ENCODE measurements at places on chromosomes 2 and 18. TPM values are rescaled to one million over a fixed set of nuclear protein-coding genes. Genes with fewer than 3 reads are reported as not detected.

SERPINB3 gene
- polyA plus RNA-seq = 0.11 TPM

APLF gene
- 1.9 TPM for polyA plus RNA-seq

FHL2 gene
- 31.7 TPM for polyA plus RNA-seq

SLC40A1 gene
- 124 TPM for polyA plus RNA-seq

FAM117B gene
- polyA plus RNA-seq = 18.4 TPM

STPG4 gene
- 0.11 TPM for polyA plus RNA-seq

SLC30A3 gene
- polyA plus RNA-seq = 8.7 TPM

TUBB8B gene
- 0.42 TPM for polyA plus RNA-seq

RFTN2 gene
- 36.6 TPM for polyA plus RNA-seq

DNA sequence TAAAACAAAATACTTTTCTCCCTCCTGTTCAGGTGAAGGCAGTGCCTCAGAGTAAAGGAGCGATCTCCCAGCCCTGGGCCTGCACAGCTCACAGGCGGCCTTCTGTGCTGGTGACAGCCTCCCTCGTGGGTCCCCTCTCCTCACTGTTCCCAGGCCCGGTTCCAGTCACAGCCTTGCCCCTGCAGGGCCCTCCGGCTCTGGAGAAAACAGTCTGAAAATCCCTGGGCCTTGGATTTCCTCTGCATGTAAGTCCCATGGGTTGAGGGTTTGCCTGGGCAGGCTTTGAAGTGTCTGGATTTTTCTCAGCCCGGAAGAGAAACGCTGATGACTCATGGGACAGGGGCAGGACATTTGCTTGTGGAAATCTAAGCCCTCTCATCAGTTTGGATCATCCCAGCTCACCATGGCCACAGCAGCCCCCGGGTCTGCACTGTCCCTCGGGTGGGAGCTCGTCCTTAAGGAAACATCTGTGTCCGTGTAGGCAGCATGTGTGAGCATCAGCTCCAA, 186.1 kb upstream of the RAB12 start:
- no peak for DNase-seq

DNA sequence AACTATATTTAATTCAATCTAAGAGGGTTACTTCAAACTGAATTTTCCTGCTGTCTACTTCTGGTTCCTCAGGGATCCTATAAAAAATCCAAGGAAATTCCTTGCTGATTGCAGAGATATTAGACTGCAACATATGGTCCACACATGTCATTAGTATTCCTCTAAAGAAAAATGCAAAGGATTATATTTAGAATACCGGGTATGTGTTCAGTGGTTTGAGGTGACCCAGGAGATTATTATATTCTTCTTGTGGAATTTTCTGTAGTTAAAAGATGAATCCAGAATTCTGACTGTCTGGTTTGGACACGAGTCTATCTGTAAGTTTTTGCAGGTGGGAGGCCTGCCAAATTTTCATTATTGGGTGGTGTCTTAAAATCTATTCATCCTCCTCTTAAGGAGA, 18.2 kb downstream of the HOXD1 start:
- DNase-seq = no peak

GRCh38 chr2:233974530-233975071, 57.4 kb downstream of the TRPM8 start:
- DNase-seq = no peak

DNA sequence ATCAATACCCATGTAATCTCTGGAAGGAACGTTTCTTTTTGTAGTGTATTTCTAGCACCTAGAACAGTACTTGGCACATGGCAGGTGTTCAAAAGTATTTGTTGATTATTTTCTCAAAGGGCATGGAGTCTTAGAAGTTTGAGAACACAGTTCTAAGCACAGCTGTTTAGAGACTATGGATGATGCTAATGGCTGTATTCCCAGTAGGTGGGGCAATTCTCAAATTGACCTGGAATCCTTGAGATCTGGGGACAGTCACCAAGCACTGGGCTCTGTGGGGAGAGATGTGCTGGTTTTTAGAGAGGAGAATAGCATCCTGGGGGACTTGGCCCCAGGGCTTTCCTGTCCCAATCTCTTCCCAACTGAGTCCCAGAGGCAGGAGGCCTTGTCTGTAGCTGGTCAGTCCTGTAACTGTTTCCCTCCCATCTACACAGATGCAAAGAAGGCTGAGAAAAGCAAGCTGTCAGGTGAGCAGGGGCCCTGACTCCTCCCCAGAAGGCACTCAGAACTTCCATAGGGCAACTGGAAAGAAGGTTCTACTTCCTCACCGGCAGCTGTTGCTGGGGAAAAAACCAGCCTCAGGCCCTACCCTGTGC, 17.5 kb upstream of the IL36G start:
- DNase-seq = no peak

GRCh38 chr2:224416656-224417360, 14.9 kb upstream of the FAM124B start:
- DNase-seq = no peak

DNA sequence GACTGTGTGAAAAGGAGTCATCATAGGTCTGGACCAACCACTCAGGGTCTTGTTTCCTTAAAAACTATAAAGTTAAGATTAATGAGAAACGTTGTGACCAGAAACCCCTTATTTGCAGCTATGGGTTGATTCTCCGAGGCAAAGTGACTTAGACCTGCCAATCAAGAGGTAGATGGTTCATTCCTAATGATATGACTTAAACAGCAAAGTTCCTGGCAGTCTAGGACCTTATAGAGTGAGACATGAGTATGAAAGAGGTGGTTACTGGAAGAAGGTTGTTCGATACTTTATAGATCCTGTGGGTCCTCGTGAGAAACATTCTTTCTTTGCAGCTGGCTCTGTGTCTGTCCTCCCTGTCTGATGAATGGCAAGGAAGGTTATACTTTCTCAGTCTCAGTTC, 8.0 kb downstream of the SFXN5 start:
- DNase-seq = no peak

DNA sequence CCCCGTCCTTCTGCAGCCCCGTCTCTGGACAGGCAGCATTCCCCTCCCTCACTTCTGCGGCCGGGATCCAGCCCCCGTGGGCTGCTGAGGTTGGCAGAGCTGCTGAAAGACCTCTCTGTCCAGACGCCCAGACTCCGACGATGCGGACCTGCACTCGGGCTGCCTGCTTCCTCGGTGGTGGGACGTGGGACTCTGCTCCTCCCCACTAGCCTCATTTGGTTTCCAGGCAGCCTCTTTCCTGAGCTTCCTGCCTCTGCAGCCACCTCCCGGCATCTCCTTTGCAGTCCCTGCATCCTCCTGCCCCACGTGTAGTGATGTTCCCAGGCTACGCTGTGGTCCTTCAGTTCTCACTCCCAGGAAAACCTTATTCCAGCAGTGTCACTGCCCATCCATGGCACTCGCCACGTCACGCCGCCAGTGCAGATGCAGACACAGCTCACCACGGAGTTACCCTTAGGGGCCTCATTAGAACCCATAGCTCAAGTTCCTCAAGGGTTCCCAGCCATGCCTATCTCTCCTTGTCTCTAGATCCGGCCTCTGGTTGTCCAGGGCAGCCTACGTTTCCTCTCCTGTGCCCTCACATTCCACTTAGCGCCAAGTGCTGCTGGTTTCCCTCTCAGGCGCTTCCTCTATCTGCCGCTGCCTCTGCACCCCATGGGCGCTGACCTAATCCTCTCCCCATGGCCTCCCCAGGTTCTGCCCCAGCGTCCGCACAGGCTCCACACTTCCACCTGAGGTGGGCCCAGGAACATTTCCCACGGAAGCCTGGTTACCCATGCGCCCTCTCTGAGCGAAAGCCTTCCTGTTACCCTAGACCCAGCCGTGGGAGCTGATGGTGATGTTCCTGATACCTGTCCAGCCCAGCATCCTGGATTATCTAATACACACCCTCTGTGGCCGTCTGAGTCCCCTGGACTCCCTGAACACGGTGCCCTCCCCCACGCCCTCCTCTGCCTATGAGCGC, 318.3 kb upstream of the MYT1L start:
- no peak for DNase-seq

DNA sequence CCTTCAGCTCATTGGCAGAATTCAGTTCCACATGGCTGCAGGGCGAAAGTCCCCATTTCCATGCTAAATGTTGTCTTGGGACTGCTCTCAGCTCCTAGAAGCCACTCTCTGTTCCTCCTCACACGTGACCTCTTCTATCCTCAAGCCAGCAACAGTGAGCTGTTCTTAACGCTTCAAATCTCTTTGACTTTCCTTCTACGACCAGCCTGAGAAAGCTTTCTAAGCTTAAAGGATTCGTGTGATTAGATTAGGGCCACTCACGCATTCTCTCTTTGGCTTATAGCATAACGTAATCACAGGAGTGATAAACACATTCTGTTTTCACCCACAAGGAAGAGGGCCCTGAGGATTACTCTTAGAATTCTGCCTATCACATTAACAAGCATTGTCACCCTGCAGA, 29.8 kb upstream of the LAMA1 start:
- no peak for DNase-seq

GRCh38 chr2:9703085-9703678, 72.4 kb upstream of the YWHAQ start:
- no peak for DNase-seq

GRCh38 chr2:177169810-177170514, 42.6 kb upstream of the HNRNPA3 start:
- DNase-seq = no peak

- DNase-seq = no peak
Observed at GRCh38 chr18:47788621-47789020, 141.8 kb downstream of the SMAD2 start.

DNA sequence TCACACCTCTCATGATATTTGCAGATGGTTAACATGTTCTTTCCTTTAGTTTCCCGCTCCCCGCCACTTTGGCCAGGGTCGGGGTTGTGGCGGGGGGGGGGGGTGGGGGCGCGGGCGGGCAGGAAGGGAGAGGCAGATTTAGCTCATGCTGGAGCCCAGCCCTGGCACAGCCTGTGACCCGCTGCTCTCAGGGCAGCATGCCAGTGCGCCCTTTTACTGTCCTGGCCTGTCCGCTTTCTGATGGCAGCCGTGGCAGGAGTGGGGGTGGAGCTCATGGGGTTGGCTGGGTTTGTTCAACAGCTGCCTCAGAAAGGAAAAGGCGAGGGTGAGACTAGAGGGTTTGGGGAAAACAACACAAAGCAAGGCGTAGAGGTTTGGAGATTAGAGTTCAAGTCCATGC, 56.1 kb downstream of the TNP1 start:
- DNase-seq = no peak

GRCh38 chr2:240983996-240984498, 14.4 kb upstream of the SNED1 start:
- DNase-seq = no peak

Data from left renal pelvis (tissue), 4 donors.